ENCODE measurements at places on chromosomes 2 and 18.

GRCh38 chr2:147325990-147326389 lies 518.8 kb upstream of the ACVR2A start:
- DNase-seq = no peak

DNA sequence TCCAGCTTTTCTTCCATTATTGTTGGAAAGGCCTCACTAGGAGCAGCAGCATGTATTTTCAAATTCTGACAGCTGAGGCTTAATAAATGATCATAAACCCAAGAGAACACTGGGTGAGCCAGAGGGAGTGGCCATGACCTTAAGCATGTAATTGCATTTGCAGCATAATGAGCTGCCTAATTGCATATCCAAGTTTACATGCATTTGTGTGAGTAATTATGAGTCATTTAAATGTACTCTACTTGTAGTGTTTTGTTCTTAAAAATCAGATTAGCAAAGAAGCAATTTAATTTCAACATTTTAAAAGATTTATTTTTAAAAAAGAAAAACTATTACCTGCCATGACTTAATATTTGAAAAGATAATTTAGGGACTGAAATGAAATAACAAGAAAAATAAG lies 74.8 kb downstream of the NOL10 start:
- DNase-seq = no peak

GRCh38 chr2:2726163-2726562 lies 395.1 kb upstream of the MYT1L start:
- DNase-seq = no peak

- peak; percentile 60 for DNase-seq
These were observed 68.0 kb downstream of the KLHL29 start for GRCh38 chr2:23452853-23453420.

- peak; percentile 5 for DNase-seq
These were observed 105.9 kb downstream of the TMX3 start for GRCh38 chr18:68608851-68609490.

DNA sequence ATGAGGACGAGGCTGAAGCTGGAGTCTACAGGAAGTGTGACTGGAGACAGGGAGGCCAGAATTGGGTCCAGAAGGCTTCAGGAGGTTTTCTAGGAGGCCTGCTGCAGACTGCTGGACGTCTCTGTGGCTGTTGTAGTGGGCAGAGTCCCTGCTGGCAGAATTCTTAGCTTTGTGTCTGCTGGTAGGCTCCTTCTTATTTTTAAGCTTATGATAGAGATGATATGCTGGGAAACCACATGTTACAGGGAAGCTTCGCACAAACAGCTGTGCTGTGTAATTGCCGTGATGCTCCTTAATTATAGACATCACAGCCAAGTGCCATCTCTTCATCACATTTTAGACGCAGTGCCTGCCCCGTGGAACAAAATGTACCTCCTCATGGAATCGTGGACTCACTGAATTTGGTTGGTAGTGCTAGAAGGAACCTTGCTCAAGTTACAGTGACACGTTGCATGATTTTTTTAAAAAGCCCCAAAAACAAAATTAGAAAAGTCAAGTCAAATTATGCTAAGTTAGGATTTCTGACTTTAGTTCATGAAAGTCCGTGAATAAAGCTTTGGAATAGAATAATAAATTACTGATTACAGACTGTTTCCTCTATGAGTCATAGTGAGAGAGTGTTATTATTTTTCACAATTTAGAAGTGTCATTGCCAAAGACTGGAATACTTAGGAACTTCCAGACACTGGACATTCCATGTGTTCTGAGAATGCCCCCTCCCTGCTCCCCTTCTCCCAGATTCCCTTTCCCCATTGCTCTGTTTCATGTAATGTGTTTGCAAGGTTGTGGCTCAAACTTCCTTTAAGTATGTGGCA lies 144.1 kb downstream of the FHOD3 start:
- DNase-seq = peak; percentile 93

GRCh38 chr18:45617284-45617683 lies 2.0 kb downstream of the SLC14A2 start:
- DNase-seq = peak; percentile 70

- no peak for DNase-seq
These were observed 39.5 kb upstream of the IMP4 start for GRCh38 chr2:130303169-130303568.

DNA sequence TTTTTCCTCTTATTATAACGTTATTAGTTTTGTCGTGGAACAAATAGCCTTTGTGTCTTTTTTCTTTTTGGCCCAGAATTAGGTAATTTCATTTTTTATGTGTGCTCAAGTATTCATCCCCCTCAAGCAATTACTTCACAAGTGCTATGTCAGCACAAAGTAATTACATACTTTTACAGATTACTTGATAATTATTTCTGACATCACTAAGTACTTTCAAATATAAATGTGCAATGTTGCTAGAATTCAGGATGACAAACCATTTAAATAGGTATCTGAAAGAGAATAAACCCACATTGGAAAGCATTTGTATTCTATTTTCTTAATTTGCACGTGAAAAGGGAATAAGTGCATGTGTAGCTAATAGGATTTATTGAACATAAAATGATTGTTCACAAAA lies 238.2 kb downstream of the CDH7 start:
- DNase-seq = no peak

GRCh38 chr18:12659904-12660605 lies 2.1 kb upstream of the SPIRE1 start:
- DNase-seq = peak; percentile 55

- no peak for DNase-seq
These were observed 303.8 kb upstream of the UBE2E3 start for GRCh38 chr2:180676520-180677025.

DNA sequence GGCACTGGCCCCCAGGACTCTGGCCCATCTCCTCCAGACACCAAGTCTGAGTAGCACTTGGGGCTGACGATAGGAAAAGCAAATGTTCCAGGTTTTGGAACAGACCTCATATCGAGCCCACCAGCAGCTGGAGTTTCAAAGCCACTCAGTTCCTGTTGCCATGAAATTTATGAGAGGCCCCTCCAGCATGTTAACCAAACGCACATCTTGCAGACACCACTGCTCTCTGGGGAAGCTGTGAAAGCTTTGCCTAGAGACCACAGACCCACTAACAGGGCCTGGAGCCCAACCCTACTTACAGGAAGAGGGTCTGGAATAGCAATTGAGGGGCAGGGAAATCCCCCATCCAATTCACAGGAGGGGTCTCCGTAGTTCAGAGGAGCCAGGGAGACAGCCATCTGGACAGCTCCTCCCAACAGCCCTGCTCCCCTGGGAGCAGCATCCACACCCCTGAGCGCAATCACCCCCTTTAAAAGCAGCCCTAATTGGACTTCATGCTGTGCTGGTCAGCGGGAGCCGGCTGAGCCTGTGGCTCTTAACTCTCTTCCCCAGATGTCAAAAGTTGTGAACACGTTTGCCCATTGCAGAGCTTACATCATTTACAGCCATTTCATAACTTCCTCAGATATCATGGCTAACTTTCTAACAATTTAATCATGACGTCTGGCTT lies 81.3 kb downstream of the TGFA start:
- DNase-seq = no peak

GRCh38 chr18:70454704-70455322 lies 166.0 kb downstream of the SOCS6 start:
- DNase-seq = peak; percentile 69

GRCh38 chr2:148048475-148049221 lies 27.8 kb downstream of the MBD5 start:
- no peak for DNase-seq

DNA sequence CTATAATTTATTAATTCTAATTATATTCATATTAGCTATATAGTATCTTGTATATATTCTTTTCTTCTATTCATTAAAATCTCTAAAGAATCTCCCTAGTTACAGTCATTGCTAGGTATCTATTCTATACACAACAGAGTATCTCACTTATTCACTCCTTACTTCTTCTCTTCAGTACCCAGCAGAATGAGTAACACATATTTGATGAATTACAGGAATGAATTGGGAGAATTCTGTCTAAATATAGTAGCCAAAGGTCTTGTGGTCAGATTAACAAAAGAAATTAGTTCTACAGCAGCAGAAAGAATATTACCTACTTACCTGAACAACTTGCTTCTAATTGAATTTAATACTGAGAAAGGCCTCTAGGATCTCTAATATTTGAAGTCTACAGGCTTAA lies 758.0 kb upstream of the ZEB2 start:
- peak; percentile 59 for DNase-seq

- DNase-seq = peak; percentile 20
These were observed 115.0 kb upstream of the TMEM200C start for GRCh38 chr18:6010284-6010683.

GRCh38 chr2:36473230-36473629 lies 117.7 kb downstream of the CRIM1 start:
- DNase-seq = no peak

DNA sequence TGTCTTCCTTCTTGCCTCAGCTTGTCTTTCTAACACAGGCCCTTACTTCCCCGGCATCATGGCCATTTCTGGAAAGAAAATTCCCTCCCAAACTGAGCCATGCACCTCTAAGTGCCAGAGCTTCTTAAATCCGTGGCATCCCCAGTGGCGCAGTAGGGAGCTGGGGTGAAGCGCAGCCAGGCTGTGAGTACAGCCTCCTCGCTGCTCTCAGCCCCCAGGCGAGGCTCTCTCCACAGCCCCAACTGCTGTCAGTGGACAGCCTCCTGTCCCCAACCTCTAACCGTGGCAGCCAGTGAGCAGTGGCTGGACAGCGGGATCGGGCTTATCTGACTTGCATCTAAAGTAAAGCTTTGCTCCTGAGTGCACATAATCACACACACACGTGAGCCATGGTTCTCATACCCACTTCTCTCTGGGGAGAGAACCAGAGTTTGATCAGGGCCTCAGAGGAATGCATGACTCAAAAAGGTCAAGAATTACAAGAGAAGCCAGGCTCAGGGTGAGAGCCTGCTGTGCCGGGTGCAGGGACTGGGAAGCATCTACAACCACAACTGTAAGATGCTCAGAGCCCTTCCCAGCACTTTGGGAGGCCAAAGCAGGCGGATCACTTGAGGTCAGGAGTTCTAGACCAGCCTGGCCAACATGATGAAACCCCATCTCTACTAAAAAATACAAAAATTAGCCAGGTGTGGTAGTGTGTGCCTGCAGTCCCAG lies 50.7 kb downstream of the SFXN5 start:
- DNase-seq = peak; percentile 94

DNA sequence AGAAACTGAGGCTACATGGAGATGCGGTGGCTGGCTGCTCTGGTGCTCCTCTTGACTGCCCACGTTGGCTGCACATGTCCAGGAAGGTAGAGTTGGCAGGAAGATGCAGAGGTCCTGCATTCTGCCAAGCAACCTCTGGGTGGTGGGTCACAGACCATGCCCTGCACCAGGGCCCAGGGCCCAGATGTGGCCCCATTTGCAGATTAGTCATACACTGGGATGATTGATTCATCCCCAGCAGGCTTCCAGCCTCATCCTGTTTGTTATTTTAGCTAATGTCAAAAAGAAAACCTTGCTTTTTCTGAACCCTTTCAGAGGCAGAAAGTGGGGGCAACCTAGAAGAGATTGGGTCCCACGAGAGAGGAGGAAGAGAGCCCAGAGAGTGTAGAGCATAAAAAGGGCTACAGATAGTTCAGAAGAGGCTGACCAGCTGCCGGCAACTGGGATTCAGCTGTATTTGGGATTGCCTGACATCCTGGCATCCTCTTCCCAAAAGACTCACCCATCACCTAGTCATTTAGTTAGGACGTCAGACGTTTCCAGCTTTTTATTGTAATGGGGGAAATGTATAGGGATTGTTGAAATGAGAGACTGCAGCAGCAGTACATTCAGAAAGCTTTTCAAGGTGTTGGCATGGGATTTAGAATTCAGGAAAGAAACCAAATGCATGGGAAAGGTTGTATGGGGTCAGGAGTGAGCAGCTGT lies 101.9 kb downstream of the CTIF start:
- DNase-seq = peak; percentile 48

DNA sequence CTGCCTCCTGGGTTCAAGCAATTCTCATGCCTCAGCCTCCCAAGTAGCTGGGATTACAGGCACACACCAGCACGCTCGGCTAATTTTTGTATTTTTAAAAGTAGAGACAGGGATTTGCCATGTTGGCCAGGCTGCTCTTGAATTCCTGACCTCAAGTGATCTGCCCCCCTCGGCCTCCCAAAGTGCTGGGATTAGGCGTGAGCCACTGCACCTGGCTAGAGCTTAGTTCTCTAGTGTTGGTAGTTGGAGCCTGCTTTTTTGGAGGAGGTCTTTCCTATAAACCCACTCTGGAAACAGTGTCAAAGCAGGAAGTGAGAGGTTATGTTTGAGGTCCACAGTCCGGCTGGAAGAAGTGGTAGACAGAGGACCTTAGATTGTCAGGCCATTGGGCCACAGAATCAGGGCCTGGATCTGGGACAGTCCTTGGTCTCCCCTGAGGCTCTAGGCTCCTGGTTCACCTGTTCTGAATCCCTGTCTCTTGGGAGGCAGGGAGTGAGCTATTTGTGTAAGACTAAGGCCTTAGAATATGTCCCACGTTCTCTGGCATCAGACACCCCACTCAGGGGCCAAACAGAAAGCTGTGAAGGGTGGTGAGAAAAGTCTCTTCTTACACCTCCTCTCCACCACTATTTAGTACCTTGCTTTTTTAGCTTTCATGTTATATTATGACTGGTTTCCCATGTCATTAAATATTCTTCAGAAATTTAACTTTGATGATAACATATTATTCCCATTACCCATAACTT lies 34.5 kb downstream of the PCBP1 start:
- DNase-seq = no peak

DNA sequence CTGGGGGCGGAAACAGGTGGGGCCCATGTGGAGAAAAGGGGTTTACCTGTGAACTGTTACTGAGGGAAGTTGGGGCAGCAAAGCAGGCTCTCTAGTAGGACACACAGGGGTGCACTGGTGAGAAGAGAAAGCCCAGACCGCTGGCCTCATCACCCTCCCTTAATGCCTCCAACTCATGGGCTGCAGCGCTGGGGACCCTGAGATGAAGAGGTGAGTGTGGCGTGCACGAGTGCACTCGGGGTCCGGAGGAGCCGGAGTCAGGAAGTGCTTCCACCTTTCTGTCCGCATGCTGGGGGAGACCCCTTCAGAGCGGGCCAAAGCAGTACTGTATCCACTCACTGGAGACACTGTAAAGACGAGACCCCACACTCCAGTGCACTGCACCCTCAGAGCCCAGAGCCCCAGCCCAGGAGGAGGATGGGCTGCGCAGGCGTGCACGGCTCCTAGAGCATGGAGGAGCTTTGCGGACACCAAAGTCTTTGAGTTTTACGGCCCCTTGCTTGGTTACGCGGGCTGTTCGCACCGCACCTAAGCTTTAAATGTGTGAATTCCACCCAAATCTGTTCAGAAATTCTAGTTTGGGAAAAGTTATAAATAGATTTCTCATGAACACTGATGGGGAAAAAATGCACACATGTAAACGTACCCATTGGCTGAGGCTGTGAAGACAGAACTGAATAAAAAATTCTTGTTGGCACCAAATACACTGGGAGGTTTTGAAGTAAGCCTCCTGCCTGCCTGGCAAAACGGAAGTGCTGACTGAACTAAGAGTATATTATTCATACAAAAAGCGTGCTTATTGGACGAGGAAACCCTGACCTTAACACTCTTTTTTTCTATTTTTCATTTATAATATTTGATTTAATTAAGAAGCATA lies 45.4 kb upstream of the PPP4R1 start:
- no peak for DNase-seq

- no peak for DNase-seq
These were observed 9.8 kb upstream of the RUFY4 start for GRCh38 chr2:218059289-218059688.

- no peak for DNase-seq
These were observed 583 bp downstream of the NEMP2 start for GRCh38 chr2:190533968-190534309.

- DNase-seq = no peak
These were observed 123.1 kb upstream of the PPP1CB start for GRCh38 chr2:28628506-28628905.

- DNase-seq = no peak
These were observed 32.5 kb downstream of the DPP4 start for GRCh38 chr2:162041485-162041884.
